ENCODE measurements at places on chromosomes 7 and 10.

- DNase-seq, result no peak
Measured at GRCh38 chr10:4337563-4337962, 488.4 kb upstream of the AKR1E2 start.

GRCh38 chr7:143518941-143519340 is 41.3 kb downstream of the TAS2R41 start:
- no peak for DNase-seq

- peak; percentile 28 for DNase-seq
Measured at GRCh38 chr10:124998624-124999291, 56.8 kb downstream of the ZRANB1 start.

DNA sequence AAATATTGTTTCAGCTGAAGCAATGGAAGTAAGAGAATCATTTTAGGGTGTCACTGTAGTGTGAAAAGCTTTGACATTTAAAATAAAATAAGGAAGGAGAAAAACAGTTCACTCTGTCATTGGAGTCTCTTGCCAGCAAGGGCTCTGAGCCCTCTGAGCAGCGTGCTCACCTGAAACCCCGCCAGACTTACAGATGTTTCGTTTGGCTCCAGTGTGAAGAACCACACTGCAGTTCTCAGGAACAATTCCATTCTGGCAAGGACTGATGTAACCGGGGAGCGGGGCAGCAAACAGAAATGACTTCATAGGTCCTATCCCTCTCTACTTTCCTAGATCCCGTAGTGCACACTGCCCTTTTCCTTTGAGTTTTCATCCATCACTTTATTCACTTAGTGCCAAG is 164.3 kb downstream of the CELF2 start:
- DNase-seq, result no peak

- DNase-seq, result no peak
Measured at GRCh38 chr10:74851831-74852230, 25.4 kb downstream of the KAT6B start.

GRCh38 chr7:45122975-45123860 is 11.7 kb upstream of the TBRG4 start:
- DNase-seq, result no peak

GRCh38 chr10:52082307-52082706 is 231.8 kb upstream of the DKK1 start:
- no peak for DNase-seq

DNA sequence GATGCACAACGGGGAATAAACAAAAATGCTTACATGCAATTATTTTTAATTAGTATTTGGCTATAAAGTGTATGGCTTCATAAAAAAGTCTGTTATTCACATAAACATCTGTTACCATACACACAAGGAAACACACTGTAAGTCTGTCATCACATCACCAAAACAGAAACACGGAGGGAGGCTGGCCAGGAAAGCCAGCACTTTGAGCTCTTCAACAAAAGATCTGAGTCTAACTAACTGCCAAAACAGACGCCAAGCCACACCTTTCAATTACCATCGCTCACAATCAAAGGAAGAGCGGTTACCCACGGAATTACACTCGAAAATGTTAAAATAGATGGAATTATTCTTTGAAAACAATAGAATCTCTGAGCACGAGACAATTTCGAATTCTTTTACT is 49.2 kb upstream of the MGMT start:
- DNase-seq, result no peak

- DNase-seq, result no peak
Measured at GRCh38 chr7:95198863-95199262, 125.5 kb downstream of the PON1 start.

DNA sequence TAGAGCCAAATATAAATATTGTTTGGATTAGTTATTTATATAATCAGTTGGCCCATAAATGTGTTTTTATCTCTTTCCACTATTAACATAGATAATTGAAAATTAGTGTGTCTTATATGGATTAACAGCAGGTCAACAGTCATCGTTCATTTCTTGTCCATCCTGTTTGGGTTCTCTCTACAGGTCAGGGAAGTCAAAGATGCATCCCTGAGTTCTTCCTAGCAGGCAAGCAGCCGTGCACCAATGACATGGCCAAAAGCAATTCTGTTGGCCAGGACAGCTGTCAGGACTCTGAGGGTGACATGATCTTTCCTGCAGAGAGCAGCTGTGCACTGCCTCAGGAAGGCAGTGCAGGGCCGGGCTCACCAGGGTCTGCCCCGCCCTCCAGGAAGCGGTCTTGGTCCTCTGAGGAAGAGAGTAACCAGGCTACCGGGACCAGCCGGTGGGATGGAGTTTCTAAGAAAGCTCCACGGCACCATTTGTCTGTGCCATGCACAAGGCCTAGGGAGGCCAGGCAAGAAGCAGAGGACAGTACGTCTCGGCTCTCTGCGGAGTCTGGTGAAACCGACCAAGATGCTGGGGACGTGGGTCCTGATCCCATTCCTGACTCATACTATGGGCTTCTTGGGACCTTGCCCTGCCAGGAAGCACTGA is 15.9 kb downstream of the FBH1 start:
- no peak for DNase-seq

- no peak for DNase-seq
Measured at GRCh38 chr7:5793361-5794072, 12.1 kb upstream of the RNF216 start.

- peak; percentile 32 for DNase-seq
Measured at GRCh38 chr10:49611816-49612512, 1.9 kb downstream of the SLC18A3 start.

DNA sequence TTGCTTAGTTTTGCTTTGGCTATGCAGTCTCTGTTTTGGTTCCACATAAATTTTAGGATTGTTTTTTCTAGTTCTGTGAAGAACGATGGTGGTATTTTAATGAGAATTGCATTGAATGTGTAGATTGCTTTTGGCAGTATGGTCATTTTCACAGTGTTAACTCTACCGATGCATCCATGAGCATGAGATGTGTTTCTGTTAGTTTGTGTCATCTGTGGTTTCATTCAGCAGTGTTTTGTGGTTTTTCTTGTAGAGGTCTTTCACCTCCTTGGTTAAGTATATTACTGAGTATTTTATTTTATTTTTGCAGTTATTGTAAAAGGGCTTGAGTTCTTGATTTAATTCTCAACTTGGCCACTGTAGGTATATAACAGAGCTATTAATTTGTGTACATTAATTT is 78.2 kb upstream of the ZNF92 start:
- DNase-seq, result no peak

DNA sequence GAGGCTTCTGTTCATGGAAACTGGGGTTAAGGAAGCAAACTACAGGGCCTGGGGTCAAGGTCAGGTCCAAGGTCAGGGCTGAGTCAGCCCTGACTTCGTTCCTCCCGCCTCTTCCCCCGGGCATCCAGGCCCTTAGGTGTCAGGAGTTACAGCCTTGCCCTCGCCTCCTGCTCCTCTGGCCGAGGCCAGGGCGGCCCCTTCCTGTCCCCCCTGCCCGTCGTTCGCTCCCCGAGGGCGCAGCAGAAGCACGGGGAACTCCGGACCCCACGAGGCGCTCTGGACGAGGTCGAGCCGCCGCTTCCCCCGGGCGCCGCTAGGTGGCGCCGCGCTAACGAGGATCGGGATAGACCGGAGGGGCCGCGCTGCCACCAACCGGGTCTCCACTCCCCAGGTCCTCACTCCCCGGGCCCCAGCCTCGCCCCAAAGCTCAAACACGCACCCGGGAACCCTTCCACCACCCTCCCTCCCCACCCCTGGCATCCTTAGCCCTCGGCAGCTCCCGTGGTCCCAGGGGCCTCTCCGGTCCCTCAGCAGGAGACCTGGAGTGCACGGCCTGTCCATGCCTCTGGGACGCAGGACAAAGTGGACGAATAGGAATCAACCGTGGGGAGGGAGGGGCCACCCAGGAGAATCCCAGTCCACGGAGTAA is 59.2 kb upstream of the MYL10 start:
- DNase-seq, result peak; percentile 91

Measured in GM13977 (cell line).